Fibroblast of the conjunctiva (primary cell): ENCODE measurements at places on chromosomes 13 and 19.
A peak's percentile ranks its signal among the peaks of the same experiment; 100 is the strongest.

- no peak for DNase-seq
These were observed 705.5 kb upstream of the PCDH9 start for GRCh38 chr13:67935626-67936025.

GRCh38 chr19:39563408-39563807 lies 23.4 kb upstream of the EID2 start:
- no peak for DNase-seq

DNA sequence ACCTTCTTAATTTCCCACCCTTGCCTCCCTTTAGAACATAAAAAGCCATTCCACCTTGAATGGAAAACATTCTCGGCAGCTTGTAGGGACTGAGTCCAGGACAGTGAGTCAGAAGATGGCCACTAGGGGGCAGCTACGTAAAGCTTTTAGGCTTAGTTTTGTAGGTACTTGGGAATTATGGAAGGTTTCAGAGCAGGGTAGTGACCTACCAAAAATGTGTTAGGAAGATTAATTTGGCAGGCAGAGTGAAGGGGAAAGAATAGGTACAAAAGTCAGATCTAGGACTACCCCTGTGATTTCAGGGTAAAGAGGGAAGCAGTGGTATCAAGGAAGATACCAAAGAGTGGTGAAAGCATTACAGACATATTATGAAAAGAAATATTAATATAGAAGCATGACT lies 198.4 kb downstream of the NDFIP2 start:
- peak; percentile 58 for DNase-seq

- DNase-seq = no peak
These were observed 67.9 kb downstream of the PCCA start for GRCh38 chr13:100156788-100157187.

- no peak for DNase-seq
These were observed 269.3 kb upstream of the MIR17HG start for GRCh38 chr13:91078093-91078679.

- DNase-seq = no peak
These were observed 103.9 kb downstream of the DOCK9 start for GRCh38 chr13:98874029-98874397.

DNA sequence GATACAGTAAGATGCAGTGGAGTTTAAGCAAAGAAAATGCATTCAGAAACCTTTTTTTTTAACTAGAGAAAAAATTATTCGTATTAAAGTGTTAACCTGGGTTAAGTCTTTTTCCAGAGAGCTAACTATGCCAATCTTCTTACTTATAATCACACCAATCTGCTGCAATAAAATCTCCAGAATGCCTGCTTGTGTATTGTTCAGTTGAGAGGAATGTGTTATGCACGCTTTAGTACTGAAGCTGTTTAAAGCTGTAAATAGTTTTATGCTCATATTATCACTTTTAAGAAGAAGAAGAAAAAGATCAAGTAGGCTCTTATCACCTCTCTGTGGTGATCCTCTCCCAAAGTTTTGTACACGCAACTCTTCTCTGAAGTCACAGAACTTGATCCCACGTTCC lies 528.7 kb downstream of the RFC3 start:
- DNase-seq = no peak

DNA sequence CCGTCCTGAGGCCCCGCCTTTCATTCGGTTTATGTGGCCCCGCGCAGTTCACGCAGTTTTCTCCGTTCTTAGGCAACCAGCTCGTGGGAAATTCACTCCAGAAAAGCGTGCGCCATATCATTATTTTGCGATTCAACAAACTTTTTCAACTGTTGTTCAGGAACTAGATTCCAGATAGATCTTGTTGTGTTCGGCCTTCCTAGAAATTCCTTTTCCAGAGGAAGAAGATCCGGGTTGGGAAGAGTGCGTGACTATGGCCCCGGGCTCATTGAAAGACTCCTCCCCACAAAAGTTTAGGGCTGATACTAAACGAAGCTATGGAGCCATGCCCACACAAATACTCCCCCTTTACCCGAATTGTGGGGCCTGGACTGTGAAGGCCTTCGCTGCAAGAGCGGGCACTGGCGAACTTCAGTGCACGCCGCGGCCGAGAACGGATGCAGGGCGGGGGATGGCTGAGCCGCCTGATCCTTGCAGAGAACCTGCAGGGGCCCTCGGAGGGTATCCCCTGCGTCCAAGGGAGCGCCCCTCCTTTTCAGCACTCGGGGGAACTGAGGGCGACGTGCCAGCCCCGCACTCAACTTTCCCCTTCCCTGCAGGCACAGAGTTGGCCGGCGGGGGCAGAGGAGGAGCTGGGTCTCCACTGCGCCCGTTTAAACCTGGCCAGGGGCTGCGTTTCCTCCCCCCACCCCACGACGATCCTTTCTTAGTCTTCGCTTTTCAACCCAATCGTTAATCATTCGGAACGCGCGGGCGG lies 904 bp upstream of the SOX1 start:
- DNase-seq = no peak

- DNase-seq = no peak
These were observed 33.2 kb upstream of the CEACAM8 start for GRCh38 chr19:42627916-42628315.

- DNase-seq = no peak
These were observed 367.6 kb downstream of the DNAJC15 start for GRCh38 chr13:43391036-43391435.

DNA sequence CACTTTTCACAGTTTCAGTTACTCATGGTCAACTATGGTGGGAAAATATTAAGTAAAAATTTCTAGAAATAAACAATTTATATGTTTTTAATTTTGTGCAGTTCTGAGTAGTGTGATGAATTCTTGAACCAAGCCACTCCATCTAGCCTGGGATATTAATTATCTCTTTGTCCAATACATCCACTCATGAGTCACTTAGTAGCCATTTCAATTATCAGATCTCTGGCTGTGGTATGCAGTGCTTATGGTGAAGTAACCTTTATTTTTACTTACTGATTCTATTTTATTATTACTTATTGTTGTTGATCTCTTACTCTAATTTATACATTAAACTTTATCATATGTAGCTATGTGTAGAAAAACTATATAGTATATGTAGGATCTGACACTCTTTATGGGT lies 128.9 kb upstream of the KLHL1 start:
- DNase-seq = no peak

GRCh38 chr19:49106648-49107135 lies 7.5 kb upstream of the LIN7B start:
- DNase-seq = no peak

DNA sequence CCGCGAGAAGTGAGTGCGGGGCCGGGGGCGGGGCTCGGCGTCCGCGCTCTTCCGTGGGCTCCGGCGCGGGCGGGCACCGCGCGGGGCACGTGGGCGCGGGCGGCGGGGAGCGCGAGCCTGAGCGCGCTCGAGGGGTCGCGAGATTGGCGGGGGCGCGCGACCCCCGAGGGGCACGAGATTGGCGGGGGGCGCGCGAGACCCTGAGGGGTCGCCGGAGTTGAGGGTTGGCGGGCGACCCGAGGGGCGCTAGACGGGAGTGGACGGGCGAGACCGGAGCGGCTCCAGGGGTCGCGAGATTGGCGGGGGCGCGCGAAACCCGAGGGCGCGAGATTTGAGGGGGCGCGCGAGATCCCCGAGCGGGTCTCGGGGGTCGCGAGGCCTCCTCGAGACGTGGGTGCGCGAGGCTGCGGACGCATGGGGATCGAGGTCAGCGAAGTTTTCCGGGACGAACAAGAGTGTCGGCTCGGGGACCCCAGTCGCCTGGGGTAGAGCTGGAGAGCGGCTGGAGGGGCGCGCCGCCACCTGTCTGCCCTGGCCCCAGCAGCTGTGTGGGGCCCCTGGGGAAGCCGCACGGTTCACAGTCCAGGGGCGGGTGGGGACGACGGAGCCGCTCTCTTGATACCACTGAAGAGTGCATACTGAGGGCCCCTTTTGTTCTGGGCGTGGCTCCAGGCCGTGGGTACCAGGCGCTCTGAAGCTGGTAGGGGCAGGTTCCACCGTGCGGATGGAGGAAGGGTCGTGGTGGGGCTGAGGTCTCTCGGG lies 682 bp downstream of the SSBP4 start:
- no peak for DNase-seq

- no peak for DNase-seq
These were observed 478.4 kb downstream of the PCDH9 start for GRCh38 chr13:66751691-66752090.

DNA sequence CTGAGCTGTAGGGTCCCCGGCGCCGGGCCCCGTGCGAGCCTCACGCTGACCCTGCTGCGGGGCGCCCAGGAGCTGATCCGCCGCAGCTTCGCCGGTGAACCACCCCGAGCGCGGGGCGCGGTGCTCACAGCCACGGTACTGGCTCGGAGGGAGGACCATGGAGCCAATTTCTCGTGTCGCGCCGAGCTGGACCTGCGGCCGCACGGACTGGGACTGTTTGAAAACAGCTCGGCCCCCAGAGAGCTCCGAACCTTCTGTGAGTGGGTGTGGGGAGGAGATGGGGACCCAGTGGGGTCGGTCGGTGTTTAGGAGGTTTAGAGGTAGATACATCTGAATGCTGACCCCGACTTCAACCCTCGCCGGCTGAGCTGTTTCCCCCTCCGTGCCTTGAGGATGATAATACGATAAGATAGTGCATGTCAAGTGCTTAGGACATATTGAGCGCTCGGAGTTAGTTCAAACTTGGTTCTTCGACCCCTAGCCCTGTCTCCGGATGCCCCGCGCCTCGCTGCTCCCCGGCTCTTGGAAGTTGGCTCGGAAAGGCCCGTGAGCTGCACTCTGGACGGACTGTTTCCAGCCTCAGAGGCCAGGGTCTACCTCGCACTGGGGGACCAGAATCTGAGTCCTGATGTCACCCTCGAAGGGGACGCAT lies 1.9 kb downstream of the ICAM5 start:
- DNase-seq = no peak

GRCh38 chr19:42480335-42481095 lies 37.8 kb upstream of the CXCL17 start:
- no peak for DNase-seq

DNA sequence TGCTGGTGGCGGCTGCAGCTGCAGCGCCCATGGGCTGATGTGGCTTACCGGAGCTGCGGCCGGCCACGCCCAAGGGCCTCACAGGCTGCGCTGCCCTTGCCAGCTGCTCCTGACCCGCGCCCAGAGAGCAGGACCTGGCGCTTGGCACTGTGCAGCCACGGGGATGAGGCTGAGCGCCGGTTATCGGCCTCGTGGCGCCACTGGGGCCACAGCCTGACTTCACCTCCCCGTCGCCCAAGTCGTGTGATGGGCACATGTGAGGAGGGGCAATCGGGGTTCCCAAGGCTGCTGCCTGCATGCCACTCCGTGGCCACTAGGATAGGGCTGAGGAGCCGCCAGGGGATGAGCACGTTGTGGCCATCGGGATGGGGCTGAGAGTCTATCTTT lies 77.2 kb upstream of the PABPC3 start:
- DNase-seq = no peak

DNA sequence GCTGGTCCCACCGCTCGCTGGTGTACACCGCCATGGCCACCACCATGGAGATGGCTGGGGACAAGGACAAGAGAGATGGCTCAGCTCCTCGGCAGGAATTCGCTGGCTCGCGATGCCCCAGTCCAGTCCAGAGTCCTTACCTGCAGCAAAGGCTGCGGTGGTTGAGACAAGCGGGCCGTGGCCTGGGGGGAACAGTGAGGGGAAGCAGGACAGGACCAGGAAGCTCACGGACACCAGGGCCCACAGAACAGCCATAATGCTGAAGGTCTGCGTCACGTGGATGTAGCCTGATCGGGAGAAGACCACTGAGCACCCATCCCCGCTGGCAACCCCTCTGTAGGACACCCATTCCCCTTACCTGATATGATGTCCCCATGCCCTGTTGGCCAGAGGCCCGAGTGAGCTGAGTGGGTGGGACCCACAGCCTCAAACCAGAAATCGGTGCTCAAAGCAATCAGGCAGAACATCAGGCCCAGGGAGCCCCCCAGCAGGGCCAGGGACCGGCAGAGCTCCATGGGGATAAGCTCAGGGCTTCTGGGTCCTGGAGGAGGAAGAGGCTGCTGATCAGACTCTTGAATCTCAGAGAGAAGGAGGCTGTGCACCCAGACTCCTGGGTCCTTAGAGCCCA lies 319 bp downstream of the NKG7 start:
- DNase-seq = no peak

DNA sequence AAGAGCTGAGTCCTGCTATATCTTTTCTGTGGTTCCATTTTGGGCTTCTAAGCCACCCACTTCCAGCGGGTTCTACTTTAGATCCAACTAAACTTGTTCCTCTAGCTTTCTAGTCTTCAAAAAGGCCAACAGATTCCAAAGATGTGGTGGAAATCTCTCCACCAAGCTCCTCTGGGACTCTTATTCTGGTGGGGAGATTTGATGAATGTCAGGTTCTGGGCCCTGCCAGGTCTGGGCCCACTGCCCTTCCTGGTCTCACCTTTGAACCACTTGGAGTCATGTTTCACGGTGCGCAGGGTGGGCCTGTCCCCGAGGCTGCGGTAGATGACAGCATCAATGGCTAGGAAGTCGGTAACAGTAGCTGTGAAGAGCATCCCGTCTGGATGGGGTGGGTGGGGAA lies 4.8 kb downstream of the SEMA6B start:
- no peak for DNase-seq

GRCh38 chr19:29084266-29084665 lies 128.7 kb downstream of the UQCRFS1 start:
- DNase-seq = no peak

- DNase-seq = no peak
These were observed 170.0 kb downstream of the COL4A1 start for GRCh38 chr13:110136660-110137585.

DNA sequence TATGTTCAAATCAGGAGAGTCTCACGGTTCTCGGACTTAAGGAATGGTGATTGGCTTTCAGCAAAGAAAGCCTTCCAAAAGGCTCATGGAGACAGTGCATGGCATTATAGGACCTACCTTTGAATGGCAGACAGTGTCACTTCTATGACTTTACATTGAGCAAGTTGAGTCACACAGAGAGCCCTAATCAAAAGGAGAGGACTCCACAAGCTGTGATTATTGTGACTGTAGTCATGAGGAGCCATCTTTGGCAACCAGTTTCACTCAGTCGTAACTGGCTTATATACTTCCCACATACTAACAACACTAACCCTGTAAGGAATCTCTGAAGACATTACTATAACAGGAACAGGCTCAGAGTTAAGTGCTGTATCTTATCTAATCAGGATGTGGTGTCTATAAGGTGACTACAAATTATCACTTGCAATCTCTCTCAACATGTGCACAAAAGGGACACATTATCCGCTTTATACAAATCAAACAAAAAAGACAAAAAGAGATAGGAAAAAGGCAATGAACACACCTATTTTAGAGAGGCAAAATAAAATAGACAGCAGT lies 6.1 kb downstream of the LGALS14 start:
- no peak for DNase-seq

- DNase-seq = no peak
These were observed 31.3 kb upstream of the USE1 start for GRCh38 chr19:17183858-17184321.

DNA sequence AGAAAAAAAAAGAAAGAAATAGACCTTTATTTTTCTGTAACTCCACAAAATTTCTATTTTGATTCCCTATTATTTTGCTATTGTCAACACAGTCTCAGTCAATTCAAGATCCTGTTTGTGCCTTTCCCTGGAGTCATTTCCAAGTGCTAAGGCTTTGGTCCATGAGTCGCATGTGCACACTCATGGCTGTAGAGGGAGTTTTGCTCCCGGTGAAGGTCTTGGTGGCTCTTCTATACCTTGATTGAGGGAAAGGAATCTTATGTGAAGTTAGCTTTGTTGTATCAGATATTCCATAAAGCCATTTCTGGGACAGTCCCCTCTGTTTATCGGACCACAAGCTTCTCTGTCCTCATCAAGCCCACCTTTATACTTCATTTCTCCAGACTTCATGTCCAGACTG lies 58.7 kb upstream of the ALOX5AP start:
- no peak for DNase-seq
